Fibroblast of the aortic adventitia (primary cell): ENCODE measurements at places on chromosomes 6 and 20. TPM values are rescaled to one million over a fixed set of nuclear protein-coding genes. Genes with fewer than 3 reads are reported as not detected.

Gene MUC21
- total RNA-seq: not detected in 2 replicates

Gene GSTA2
- total RNA-seq: not detected in 2 replicates

Gene HCK
- total RNA-seq: not detected in 2 replicates

Gene HRH3
- total RNA-seq: not detected in 2 replicates

Gene PRDM13
- not detected in 2 replicates for total RNA-seq

Gene SRSF6
- total RNA-seq: 70.8 and 72.0 TPM in 2 replicates

Gene KCNQ5
- 2.6 and 9.4 TPM in 2 replicates for total RNA-seq

Gene PTCRA
- not detected in 2 replicates for total RNA-seq

Gene FHL5
- total RNA-seq: not detected in 2 replicates

Gene MYLIP
- 12.2 and 36.1 TPM in 2 replicates for total RNA-seq

Gene EDN3
- not detected in 2 replicates for total RNA-seq
